Renal cortex interstitium (tissue), 15 donors: ENCODE measurements at places on chromosomes 2 and 18.

- no peak for DNase-seq
Measured at GRCh38 chr18:75624869-75625268, 197.4 kb upstream of the SMIM21 start.

DNA sequence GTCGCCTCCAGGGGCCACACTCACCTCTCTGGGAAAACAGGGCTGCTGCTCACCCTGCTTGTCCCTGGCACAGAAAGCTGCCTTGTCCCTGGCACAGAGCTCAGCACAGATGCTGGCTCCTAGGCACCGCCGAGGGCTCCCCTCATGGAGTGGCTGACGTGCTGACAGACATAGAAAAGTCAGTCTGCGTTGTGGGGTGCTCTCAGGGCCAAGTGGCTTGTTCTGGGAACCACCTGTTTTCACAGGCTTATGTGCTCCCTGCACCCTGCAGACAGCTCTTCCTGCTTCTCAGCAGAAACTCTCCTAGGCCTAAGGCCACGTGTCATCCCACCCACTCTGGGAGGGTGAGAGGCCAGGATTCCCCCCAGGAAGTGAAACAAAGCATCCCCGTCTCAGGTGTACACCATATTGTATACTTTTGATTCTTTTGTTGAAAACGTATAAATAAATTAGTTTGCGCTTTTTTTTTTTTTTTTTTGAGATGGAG lies 84.7 kb upstream of the TMEM200C start:
- no peak for DNase-seq

DNA sequence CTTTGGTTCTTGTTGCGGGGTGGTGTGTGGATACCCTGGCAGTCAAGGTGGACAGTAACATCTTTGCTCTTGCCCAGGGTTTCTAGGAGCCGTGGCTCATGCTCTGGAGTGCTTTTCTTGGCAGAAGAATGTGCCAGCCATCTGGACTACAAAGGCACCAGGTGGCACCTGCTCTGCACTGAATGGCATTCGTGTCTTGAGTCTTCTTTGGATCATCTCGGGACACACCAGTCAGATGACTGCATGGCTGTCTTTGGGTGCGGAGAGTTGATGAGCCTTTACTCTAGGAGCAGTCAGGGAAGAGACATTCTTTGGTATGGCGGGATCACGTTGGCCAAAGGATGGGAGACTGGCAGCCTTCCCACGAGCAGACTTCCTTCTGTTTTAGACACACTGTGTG lies 104.1 kb upstream of the SEC11C start:
- DNase-seq: no peak

DNA sequence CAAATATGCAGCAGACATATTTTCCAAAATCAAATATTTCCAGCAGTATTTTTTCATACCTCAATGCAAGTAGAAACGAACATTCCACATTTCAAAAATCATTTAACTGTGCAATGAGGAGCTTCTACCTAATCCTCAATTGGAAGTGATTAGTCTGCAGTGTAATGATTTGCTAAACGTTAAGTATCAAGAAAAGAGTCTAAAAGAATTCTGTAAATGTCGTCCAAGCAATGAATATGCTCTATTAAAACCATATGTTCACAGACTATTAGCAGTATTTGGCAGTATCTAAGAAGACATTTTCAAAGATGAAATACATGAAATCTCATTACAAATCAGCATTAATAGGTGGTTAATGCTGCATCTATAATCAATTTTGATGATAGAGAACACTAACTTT lies 15.9 kb downstream of the DYM start:
- no peak for DNase-seq

- DNase-seq: peak; percentile 25
Measured at GRCh38 chr2:57516698-57517340, 529.8 kb upstream of the VRK2 start.

DNA sequence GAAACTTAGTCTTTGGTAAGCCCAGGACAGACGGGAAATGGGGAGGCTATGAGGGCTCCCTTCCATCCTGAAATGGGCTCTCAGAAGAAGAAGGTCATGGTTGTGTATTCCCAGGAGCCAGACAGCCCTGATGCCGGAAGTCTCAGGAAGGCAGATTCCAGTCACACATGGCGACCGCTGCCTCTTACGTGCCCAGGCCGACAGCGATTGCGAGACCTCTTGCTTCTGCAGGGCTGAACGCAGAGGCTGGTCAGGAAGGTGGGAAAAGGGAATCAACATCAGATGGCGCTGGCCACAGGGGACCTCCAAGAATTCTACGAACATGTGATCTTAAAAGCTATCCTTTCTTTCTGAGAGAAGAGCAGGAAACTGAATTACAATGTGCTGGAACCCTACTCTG lies 22.8 kb upstream of the SH3BP4 start:
- DNase-seq: no peak

DNA sequence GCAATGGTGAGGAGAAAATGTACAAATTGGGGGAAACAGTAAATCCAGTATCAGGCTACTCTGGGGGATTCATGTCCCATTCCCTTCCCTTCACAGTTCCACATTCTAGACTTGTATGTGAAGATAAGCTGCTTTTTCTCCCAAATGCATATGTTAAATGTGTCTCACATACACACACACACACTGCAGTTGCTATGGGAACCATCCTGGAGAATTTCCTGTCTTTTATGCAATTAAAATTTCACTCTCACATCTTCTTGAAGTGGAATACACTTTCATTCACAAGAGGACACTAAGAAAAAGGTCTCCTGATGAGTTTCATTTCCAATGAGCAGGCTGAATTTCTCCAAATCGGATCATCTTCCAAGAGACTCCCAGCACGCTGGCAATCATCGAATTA lies 366.0 kb downstream of the LRATD1 start:
- DNase-seq: no peak

DNA sequence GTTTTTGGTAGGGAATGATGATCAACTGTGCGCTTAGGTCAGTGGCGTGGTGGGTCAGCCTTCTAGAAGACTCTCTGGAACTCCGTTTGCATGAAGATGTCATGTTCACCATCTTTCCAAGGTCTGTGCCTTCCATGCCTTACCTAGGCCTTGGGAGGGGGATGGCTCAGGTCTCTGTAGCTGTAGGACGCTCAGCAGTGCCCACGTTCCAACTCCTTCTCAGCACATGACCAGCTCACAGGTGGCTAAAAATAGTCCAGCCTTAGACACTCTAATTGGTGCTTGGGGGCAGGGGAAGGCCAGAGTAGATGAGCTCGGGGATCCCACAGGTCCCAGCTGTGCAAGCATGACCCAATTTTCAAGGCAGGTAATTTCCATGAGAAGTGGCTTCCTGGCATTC lies 42.3 kb upstream of the TEX51 start:
- DNase-seq: no peak

GRCh38 chr2:60555783-60556139 lies 2.3 kb upstream of the BCL11A start:
- DNase-seq: no peak

- no peak for DNase-seq
Measured at GRCh38 chr2:230347659-230348305, 20.8 kb downstream of the SP140L start.

DNA sequence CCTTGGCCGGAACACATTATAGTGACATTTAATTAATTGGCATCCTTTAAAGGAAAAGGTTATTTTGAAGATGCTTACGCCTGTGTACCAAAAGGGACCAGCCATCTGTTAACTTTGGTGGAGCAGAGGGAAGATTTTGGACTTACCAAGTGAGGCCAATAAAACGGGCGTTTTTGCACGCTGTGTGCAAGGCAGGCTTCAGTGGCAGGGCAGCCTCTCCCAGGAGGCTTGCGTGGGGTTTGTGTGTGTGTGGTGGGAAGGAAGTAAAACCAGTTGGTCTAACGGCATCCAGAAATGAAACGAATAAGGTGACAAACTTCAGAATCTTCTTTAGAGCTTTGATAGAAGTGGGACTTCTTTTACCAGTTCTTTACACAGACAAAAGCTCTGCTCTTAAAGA lies 191.7 kb downstream of the PRKCE start:
- no peak for DNase-seq

- no peak for DNase-seq
Measured at GRCh38 chr2:1802046-1802445, 57.7 kb upstream of the PXDN start.

DNA sequence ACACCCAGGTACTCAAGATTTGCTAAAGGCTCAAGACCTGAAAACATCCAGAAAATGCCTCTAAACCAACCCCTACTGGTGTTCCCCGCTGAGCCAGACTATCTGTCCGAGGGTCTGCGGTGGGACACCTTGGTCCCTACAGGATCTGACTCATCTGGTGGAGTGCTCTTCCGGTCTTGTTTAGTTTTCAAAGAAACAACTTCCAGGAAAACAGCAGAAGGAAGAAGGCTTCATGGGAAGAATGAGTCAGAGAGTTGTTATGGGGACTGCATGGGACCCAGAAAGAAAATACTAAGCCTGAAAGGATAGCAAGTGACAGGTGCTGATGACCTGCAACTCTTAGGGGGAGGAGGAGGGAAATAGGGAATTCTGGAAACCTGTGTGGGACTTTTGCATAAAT lies 41.3 kb downstream of the ZFP36L2 start:
- DNase-seq: no peak

DNA sequence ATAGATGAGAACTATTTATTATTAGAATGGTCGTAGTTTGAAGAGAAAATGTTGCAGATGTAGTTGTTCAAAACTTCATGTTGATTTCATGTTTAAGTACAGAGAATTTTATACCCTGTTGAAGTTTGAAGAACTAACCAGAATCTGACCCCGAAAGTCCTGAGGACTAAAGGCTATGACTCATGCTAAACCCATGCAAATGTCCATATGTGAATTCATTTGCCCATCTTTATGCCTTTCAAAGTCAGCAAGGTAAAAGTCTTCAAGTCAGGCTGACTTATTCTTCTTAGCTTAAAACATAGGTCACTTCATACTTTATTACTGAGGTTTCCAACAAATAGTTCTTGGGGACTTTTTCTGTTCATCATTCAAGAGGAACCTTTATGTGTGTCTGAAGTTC lies 185.5 kb downstream of the CCDC85A start:
- DNase-seq: no peak

DNA sequence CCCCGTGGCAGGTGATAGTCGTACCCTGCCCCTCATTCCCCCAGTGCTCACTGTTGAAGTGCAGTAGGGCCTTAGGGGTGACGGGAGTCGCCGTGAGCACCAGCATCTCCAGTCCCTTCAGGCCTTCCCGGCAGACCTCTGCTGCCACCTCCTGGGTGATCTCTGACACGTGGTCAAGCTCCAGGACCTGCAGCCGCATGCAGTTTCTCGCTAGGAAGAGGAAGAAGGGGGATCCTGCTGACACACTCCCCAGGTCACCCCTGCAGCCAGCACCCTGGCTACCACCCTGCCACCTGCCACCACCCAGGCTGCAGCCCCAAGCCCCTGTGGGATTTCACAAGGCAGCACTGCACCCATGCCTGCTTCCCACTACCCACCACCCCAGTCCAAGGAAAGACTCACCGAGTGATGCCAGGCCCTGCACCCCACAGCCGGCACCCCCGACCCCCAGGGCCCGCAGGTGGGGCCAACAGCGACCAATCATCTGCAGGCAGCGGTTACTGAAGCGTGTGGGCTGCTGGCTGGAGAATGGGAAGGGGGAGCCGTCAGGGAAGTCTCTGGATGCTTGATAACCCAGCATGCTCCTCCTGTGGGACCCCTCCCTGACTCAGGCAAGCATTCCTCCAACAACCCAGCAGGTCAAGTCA lies 23.8 kb downstream of the FBXO41 start:
- DNase-seq: no peak

DNA sequence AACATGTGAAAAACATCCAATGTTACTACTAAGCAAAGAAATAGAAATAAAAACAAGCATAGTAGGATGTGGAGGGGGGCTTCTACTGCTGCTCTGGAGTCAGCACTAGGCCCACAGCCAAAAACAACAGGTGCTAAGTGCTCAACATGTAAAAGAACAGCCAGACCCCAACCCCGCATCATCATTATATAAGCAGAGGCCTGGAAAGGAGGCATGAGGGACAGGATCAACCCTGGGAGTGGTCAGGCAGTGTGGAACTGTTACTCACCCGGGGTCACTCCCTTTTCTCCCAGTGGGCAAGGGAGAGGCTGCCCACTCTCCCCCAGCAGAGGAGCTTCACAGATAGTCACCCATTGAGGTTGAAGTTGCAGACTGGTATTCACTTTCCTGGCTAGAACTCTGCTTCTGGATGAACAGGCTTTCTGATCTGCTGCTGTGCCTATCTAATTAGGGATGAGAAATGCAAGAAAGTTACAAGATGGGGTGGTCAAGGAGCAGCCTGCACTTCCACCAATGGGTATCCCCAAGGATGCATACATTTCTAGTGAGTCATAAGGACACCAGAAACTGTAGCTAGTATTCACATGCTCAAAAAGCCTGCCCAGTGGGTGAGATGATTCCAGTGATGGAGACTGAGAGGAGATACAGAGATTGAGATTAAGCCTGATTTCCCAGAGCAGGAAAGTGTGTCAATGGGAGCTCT lies 480.1 kb upstream of the TCF4 start:
- DNase-seq: no peak

- no peak for DNase-seq
Measured at GRCh38 chr2:197210430-197210829, 100.2 kb downstream of the ANKRD44 start.

DNA sequence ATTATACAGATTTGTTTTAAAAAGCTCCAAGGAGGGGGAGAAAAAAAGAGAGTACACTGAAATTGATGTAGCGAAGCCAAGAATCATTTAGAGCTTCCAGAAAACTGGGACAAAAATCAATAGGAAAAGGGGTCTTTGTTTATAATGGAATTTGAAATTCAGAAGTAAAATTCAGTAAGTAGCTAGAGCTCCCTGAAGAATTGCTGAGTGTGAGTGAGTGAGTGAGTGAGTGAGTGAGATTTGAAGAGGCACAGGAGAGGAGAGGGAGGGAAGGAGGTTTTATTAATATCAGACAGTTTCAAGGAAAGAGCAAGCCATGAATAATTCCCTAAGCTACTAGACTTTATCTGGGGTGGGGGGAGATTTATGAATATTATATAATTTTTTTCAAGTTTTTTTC lies 60.7 kb upstream of the ARHGAP28 start:
- DNase-seq: no peak

DNA sequence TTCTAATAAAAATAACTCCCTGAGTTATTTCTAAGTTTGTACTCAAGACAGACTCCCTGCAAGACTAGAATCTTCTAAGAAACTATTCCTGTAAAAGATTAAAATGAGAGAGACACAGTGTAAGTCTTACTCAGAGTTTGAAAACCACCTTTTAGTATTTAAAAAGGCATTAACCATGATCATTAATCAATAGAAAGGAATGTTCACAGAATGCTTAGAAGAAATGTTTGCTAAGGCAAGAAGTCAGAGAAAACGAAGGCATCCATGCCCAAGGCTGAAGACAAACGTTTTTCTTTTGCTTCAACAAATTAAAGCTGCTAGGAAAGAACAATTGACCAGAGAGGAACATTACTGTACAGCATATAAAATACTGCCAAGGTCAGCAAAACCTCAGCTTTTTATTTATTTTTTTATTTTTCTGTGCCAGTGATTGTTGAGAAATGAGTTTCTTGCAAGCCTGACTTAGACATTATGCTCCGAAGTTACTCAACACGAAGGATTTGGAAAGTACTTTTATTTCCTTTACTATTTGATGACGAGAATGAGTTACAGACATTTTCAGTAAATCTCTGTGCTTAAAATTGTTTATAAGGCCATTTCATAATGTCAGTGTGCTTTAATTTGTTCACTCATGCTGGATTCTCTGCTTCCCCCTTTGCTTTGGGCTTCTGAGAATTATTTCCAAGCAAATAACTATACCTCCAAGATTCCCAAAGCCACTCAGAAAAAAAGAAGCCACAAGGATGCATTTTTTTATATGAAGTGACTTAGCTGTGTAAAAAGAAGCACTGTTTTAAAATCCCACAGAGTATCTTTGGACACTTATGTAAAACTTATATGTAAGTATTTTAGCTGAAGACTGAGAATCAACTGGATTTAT lies 20.5 kb downstream of the RND3 start:
- DNase-seq: no peak
